ENCODE measurements at places on chromosomes 4 and X.
A peak's percentile ranks its signal among the peaks of the same experiment; 100 is the strongest.

DNA sequence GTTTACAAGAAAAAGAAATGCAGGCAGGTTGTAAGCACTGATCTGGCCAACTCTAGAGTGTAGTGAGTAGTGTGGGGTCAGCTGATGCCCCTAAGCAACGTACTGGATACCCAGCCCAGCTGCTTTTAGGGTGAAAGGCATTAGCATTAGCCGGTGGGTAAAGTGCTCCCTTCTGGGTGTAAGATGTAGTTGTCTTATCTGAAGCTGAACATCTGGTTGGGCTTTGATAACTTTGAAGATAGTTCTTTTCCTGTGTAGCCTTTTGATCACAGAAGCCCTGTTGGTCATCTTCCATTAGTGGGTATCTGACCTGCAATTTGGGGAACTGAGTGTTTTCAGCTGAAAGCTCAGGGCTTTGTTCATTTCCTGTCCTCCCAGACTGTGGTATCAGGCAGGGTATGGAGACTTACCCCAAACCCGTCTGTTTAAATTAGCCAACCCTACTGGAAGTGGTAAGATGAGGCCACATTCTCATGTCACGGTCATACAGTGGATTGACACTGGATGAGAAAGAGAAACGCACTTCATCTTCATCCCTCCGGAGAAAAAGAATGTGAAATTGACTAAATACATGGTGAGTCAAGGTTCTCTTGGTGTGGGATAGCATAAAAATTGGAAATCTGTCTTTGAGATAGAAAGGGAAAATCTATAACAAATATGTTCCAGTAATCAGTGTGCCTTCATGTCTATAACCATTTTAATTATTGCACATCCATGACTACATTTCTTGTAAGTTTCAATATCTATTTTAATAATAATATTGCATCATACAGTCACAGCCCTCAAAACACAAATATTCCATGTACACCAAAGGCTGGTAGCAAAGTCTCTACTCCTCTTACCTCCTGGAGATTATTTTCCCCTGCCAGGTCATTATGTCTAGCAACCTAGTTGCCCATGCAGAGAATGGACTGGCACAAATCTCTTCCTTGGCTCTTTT lies 8.7 kb downstream of the RHOH start:
- no peak for DNase-seq

- DNase-seq, result no peak
These were observed 17.1 kb upstream of the TMEM150C start for GRCh38 chr4:82578935-82579334.

DNA sequence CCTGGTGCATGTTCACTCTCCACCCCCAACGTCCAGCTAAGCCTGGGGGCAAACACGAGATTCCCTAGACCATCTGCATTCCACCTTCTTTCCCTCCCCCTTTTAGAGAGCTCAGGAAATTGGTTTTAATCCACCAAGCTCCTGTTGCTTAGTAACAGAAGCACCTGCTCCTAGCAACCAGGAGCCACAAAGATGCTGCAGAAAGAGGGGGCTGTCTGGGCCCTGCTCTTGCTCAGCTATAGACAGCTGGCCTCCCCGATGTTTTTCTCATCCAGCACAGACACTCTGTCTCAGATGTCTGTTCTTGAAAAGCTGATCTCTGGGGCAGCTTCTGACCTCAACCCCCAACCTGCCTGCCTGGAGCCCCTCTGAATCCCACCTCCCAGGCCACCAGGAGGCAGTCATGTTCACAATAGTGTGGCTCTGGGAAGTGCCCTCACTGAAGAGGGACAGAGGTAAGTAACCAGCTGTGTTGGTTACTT lies 71.5 kb downstream of the SLC16A2 start:
- DNase-seq, result no peak

DNA sequence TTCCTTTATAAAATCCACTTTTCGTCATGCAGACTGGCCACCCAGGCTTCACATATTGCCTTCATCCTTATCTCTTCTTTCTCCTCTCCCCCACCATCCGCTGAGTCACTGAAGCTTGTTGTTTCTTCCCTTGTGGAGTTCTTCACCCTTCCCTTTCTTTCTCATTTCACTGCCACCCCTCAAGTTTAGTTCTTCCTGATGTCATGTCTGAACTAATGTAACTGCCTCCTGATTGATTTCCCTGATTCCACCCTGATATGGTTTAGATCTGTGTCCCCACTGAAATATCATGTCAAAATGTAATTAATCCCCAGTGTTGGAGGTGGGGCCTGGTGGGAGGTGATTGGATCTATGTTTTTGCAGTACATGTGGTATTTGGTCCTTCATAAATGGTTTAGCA lies 151.4 kb downstream of the CPEB2 start:
- no peak for DNase-seq

DNA sequence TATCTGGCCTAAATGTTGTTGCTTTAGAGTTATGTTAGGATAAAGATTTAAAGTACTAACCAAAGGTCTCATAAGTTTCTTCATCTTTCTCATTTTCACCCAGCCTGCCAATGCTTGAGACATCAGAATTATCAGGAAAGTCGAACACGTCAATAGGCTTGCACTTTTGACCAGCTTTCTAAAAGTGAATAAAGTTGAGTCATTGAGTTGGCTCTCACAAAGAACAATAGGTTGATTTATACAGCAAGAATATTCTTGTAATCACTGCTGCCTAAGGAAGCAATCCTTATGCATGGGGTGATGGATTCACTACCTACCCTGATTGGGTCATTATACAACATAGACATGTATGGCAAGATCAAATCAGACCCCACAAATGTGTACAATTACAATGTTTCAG lies 5.0 kb downstream of the CENPU start:
- no peak for DNase-seq

DNA sequence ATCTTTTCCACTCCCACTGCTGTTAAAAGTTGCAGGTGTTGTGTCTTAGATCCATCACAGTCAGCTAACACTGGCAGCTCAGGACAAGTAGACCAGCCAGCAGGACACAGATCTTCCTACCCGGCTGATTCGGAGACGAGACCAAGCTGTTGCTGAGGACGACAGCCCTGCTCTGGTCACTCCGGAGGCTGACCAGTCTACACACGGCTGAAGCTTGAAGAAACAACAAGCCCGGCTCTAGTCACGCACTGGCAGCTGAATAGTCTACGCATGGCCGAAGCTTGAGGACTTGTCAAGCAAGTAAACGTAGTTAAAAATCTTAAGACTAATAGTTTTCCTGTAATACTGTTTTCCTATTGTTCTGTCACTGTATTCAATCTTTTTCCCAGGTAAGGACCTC lies 1.8 kb downstream of the ACOX3 start:
- no peak for DNase-seq

DNA sequence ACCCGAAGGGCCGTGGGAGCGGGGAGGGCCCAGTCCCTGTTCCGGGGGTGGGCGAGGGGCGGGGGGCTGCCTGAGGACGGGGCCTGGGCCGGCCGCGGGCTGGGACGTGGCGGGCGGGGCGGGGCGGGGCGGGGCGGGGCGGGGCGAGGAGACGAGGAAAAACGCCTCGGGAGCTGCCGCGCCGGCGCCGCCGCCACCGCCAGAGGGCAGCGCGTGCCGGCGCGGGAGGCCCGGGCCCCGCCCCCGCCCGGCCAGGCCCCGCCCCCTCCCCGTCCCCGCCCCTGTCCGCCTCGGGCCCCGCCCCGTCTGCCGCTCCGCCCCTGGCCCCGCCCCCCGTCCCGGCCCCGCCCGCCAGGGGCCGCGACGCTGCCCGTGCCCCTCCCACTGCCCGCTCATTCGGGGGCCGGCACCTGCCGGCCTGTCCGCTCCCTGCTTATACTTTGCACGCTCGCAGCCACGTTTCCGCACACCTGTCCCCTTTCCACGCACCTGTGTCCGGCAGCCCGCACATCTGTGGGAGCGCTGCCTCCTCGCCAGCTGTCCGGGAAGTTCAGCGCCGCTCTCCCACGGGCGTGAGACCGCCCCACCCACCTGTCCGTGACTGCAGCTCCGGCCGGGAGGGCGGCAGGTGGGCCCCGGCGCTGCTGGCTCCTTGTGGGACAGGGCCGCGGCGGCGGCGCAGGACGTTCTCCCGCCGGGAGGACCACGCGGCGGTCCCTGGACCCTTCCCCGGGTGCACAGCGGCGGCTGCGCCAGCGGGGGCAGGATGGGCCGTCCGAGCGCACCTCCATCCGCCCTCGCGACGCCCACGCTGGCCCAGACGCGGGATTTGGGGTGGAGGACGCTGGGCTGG lies 1.7 kb upstream of the FGFRL1 start:
- DNase-seq, result peak; percentile 28

DNA sequence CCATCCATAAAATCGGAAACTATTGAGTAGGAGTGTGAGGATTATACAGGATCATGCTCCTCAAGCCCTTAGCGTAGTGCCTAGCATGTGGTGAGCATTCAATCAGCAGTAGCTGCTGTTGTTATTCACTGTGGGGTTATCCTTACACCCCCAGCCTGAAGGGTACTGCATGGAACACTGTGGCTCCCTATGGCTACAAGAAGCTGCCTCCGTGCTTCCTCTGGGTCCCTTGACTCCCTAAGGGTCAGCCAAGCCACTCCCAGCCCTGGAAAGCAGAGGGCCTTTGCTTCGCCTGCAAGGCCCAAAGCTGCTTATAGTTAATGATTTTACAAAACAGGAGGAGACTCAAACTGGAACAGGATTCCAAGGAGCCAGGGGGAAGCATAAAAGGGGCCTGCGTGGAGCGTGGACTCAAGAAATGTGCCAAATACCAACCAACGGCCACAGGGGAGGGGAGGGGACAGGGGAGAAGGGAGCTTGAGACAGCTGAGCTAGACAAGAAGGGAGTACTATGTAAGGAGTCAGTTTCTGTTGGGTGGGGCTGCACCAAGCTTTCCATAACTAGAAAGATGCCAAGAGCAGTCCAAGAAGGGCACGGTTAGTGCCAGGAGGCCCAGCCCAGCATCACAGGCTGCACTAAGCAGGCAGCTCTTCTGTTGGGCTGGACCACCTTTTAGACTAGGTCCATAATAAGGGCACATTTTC lies 15.9 kb downstream of the SEPTIN6 start:
- DNase-seq, result no peak

All from esophagus squamous epithelium (tissue), 5 donors.